Umbilical cord (tissue), 2 donors: ENCODE measurements at places on chromosomes 13 and 19. TPM values are rescaled to one million over a fixed set of nuclear protein-coding genes. Genes with fewer than 3 reads are reported as not detected.

Gene ZNF773
- total RNA-seq = 13.5 TPM

Gene PRKCG
- total RNA-seq = not detected

Gene IQCN
- total RNA-seq = 2.4 TPM

Gene ZNF264
- total RNA-seq = 33.2 TPM

Gene IGSF23
- not detected for total RNA-seq

Gene APC2
- 0.72 TPM for total RNA-seq

Gene DUS3L
- 164 TPM for total RNA-seq

Gene KCNRG
- 5.3 TPM for total RNA-seq

Gene SOX1
- total RNA-seq = 0.96 TPM

Gene CATSPERD
- total RNA-seq = not detected

Gene LYPD3
- total RNA-seq = 13.0 TPM

Gene TPP2
- 24.1 TPM for total RNA-seq

Gene OR7C1
- 6.3 TPM for total RNA-seq

Gene MAN2B1
- 22.1 TPM for total RNA-seq

Gene SMAD9
- 27.0 TPM for total RNA-seq

Gene ATF5
- total RNA-seq = 2.6 TPM

Gene C5AR2
- total RNA-seq = 5.5 TPM

Gene LSR
- 4.1 TPM for total RNA-seq

Gene KLK12
- not detected for total RNA-seq

Gene CFAP97D2
- total RNA-seq = 7.5 TPM

Gene NALCN
- total RNA-seq = 4.8 TPM

Gene PLA2G4C
- total RNA-seq = 9.1 TPM

Gene INSL3
- total RNA-seq = not detected

Gene KMT2B
- 2.2 TPM for total RNA-seq

Gene CCL25
- not detected for total RNA-seq
